ENCODE measurements at places on chromosomes 1 and 21. TPM values are rescaled to one million over a fixed set of nuclear protein-coding genes. Genes with fewer than 3 reads are reported as not detected.

CCDC27 gene
- not detected for total RNA-seq

- DNase-seq: no peak
These were observed 1.5 kb downstream of the MED8 start for GRCh38 chr1:43387976-43388599.

- no peak for DNase-seq
These were observed 20.6 kb upstream of the PGD start for GRCh38 chr1:10378081-10378841.

DNA sequence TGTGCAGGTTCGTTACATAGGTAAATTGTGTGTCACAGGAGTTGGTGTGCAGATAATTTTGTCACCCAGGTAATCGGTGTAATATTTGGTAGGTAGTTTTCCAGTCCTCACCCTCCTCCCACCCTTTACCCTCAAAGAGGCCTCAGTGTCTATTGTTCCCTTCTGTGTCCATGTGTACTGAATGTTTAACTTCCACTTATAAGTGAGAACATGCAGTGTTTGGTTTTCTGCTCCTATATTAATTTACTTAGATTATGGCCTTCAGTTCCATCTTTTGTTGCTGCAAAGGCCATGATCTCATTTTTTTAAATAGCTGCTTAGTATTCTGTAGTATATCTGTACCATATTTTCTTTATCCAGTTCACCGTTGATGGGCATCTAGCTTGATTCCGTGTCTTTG, 87.3 kb downstream of the RPS6KC1 start:
- no peak for DNase-seq

MTARC2 gene
- total RNA-seq: not detected

FCRLA gene
- 5.0 TPM for total RNA-seq

DNA sequence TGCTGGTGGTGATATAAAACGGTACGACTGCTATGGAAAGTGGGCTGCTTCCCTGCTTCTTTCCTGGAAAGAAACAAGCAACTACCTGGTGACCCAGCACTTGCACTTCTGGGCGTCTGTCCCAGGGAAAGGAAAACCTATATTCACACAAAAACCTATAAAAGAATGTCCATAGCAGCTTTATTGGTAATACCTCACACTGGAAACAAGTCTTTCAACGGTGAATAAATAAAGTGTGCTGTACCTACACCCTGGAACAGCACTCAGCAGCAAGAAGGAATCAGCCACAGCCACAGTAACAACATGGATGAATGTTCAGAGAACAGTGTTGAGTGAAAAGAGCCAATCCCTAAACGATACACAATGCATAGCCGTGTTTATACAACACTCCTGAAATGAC, 19.9 kb downstream of the SLC19A1 start:
- DNase-seq: no peak

SPRR2E gene
- not detected for total RNA-seq

DNA sequence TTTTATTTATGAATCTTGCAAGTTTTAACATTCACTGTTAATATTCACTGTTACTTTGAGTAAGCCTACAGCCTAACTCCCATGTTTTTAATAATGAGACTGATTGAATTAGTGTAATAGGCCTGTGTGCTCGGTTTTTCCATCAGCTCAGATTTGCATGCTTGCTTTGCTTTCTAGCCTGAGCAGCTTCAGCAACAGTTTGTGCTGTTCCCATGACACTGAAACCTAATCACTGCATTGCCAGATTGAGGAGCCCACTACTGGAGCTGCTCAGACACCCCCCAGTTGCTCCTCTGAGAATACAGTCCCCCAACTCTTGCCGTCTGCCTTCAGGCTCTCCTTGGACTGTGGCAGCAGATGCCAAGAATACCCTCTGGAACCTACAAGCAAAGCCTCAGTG, 695.4 kb downstream of the BRINP3 start:
- DNase-seq: no peak

DNA sequence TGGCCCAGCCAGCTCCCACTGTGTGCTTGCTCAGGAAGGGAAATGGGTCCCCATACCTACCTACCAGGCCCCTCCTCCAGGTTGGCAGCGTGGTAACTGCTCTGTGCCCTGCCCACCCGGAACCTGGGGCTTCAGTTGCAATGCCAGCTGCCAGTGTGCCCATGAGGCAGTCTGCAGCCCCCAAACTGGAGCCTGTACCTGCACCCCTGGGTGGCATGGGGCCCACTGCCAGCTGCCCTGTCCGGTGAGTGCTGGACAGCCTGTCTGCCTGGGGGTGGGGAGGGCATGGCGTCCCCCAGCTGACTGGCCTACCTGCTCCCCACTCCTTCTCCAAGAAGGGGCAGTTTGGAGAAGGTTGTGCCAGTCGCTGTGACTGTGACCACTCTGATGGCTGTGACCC, 10.8 kb upstream of the LRRC71 start:
- no peak for DNase-seq

GRCh38 chr1:20964540-20965484, 177.7 kb upstream of the HP1BP3 start:
- no peak for DNase-seq

DNA sequence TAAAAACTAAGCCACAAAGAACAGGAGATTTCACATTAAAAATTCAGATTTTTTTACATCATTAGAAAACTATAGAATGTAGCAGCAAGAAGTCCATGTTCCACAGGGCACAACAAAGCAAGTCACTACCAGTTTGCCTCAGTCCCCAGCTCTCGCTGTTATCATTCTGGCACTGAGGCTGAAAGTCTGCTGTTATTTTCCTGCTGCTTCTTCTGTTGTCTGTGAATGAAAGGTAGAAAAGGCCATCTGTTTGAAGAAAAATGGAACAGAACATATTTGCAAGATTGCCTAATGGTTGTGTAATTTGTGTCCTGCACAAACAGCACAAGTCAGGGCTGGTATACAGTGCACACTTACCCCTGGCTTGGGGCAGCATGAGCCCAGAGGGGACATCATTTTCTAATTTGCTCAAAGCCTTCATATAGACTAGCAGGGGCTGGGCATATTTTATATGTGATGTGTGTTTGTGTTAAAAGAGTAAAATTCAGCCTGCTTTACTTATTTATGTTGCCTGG, 105.6 kb upstream of the COG2 start:
- no peak for DNase-seq

- DNase-seq: no peak
These were observed 124.5 kb upstream of the DPYD start for GRCh38 chr1:98045211-98045766.

GRCh38 chr1:76269155-76269554, 194.6 kb downstream of the ST6GALNAC3 start:
- DNase-seq: no peak

Measured in naive thymus-derived CD8-positive, alpha-beta T cell (primary cell).